ENCODE measurements at places on chromosomes 7 and 10. TPM values are rescaled to one million over a fixed set of nuclear protein-coding genes. Genes with fewer than 3 reads are reported as not detected.

Gene EPHB6
- total RNA-seq = 2.3 TPM

Gene TUBAL3
- 39.6 TPM for total RNA-seq

Gene CPED1
- total RNA-seq = 4.0 TPM

Gene PRKG1
- total RNA-seq = 16.6 TPM

Gene C10orf62
- total RNA-seq = not detected

Gene SEMA3A
- 1.7 TPM for total RNA-seq

Gene GIMAP4
- 12.7 TPM for total RNA-seq

Gene CYCS
- 344 TPM for total RNA-seq

Gene PRRT4
- total RNA-seq = not detected

Gene TEX47
- total RNA-seq = not detected

Gene CFAP43
- total RNA-seq = 0.16 TPM

Gene UCN3
- 4.0 TPM for total RNA-seq

Gene HTR5A
- total RNA-seq = not detected

Gene SAMD9L
- 7.2 TPM for total RNA-seq

Gene C10orf67
- not detected for total RNA-seq

Gene FKBP6
- total RNA-seq = not detected

Gene ANKRD7
- not detected for total RNA-seq

Gene IQUB
- 0.16 TPM for total RNA-seq

Gene GOLGA7B
- total RNA-seq = 0.22 TPM

Gene CALN1
- total RNA-seq = not detected

Gene ABCC2
- 0.72 TPM for total RNA-seq

Gene GPR37
- total RNA-seq = 0.64 TPM

Gene OR2F2
- not detected for total RNA-seq

Gene KNDC1
- total RNA-seq = 0.29 TPM

Gene SFRP4
- not detected for total RNA-seq

Gene NXPH1
- 0.30 TPM for total RNA-seq

Gene TBXAS1
- 17.0 TPM for total RNA-seq

Gene ARHGEF35
- 57.0 TPM for total RNA-seq

Gene DENND2A
- 9.2 TPM for total RNA-seq

Gene ITIH5
- total RNA-seq = 2.2 TPM

Gene SFTPA1
- 8.8 TPM for total RNA-seq

Gene ELMO1
- total RNA-seq = 4.2 TPM

Gene NCAPG2
- total RNA-seq = 48.4 TPM

Gene TFEC
- 0.69 TPM for total RNA-seq

Gene ZNF775
- 11.3 TPM for total RNA-seq

Gene ACSM6
- not detected for total RNA-seq

Gene TMEM120A
- 56.3 TPM for total RNA-seq

Gene PPP1R9A
- total RNA-seq = 20.2 TPM

Gene TAS2R41
- not detected for total RNA-seq

Gene ARL4A
- total RNA-seq = 88.8 TPM

Gene RBP4
- total RNA-seq = 15.1 TPM

Gene BMPR1A
- 50.9 TPM for total RNA-seq

Gene NOS3
- total RNA-seq = 4.0 TPM

Gene TAS2R3
- 0.94 TPM for total RNA-seq

Gene SSC4D
- total RNA-seq = 0.42 TPM

Gene PRLHR
- not detected for total RNA-seq

Data from colonic mucosa (tissue), 4 donors.